ENCODE measurements at places on chromosomes 3 and 15.

- no peak overlapping the region for H3K4me3 ChIP-seq
- H3K4me1 ChIP-seq: no peaks in the 10 kb centered on the region
- no peaks in the 10 kb centered on the region for H3K27me3 ChIP-seq
- H3K36me3 ChIP-seq: no peaks in the 10 kb centered on the region
- H3K27ac ChIP-seq: no peak overlapping the region
These were observed 23.2 kb downstream of the SENP8 start for GRCh38 chr15:72141171-72142084.

DNA sequence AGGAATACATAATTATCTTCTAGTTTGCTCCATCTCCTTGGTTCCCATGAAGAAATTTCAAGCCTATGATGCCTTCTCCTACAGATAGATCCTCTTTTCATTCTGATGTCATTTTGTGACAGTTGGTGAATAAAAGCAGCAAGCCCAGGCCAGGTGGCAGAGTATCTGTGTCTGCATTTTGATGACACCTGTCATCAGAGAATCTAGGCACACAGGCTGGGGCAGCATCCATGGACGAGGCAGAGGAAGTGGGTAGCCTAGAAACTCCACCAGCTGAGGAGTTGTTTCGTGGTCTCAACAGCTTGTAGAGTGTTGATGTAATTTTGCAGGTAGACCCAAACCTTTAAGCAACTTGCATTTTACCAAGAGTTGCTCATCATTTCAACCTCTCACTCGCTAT, 269.8 kb downstream of the FEZF2 start:
- no peaks in the 10 kb centered on the region for H3K27me3 ChIP-seq
- H3K4me3 ChIP-seq: no peak overlapping the region
- no peaks in the 10 kb centered on the region for H3K36me3 ChIP-seq
- H3K4me1 ChIP-seq: no peaks in the 10 kb centered on the region

DNA sequence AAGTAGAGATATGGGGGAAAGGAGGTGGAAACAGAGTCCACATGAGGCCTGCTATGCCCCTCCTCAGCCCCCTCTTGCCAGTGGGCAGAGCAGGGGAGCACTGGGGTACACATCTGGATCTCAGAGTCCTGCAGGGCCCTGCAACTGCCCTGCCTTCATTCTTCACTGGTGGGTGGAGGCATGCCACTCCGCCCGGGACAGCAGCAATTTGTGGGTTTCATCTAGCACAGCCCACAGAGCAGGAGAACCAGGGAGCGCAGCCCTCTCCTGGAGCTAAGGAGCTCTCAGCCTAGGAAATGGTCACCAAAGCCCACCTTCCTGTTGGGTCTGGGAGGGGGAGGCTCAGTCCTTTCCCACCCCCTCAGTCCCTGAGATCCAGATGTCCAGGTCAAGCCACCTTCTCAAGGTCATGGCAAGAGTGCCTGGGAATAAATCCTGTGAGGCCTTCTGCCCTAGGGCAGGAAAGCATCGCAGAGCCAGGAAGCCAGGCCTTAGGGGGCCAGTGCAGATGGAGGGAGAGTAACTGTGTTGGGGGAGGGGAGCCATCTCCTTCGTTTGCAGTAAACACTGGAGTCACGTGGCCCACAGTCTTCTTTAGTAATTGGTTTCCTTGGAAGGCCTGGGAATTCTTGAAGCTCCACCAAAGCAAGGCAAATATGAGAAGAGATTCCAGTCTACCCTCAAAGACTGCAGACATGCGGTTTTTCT, 31.0 kb downstream of the ANP32A start:
- peaks cover 33% of the 10 kb centered on the region for H3K4me1 ChIP-seq
- H3K36me3 ChIP-seq: no peaks in the 10 kb centered on the region
- peak; percentile 51 for DNase-seq

DNA sequence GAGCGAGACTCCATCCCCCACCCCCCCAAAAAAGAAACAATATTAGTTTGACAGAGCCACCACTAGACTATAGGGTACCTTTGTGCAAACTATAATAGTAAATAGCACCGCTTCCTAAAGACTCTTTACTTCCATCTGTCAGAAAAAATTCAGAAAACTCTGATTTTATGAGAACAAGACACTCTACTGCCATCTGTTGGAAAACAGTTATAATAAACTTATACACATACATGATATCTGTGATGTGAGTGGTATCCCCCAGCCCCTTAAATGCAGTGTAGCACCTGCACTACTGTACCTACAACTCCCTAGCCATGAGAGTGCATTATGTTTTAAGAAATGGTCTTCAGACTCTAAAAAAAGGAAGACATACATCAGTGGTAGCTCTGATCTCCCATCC, 47.1 kb upstream of the CTDSPL start:
- no peaks in the 10 kb centered on the region for H3K27me3 ChIP-seq
- DNase-seq: peak; percentile 23
- H3K27ac ChIP-seq: no peak overlapping the region
- no peaks in the 10 kb centered on the region for H3K36me3 ChIP-seq
- no peaks in the 10 kb centered on the region for H3K4me1 ChIP-seq

- DNase-seq: no peak
- H3K27ac ChIP-seq: no peak overlapping the region
- no peak overlapping the region for H3K4me3 ChIP-seq
- H3K36me3 ChIP-seq: no peaks in the 10 kb centered on the region
- H3K4me1 ChIP-seq: no peaks in the 10 kb centered on the region
These were observed 4.6 kb upstream of the PLXNA1 start for GRCh38 chr3:126978291-126978690.

GRCh38 chr3:33318710-33319380, 41.6 kb downstream of the FBXL2 start:
- no peak overlapping the region for H3K27ac ChIP-seq
- no peak overlapping the region for H3K4me3 ChIP-seq
- no peak for DNase-seq

DNA sequence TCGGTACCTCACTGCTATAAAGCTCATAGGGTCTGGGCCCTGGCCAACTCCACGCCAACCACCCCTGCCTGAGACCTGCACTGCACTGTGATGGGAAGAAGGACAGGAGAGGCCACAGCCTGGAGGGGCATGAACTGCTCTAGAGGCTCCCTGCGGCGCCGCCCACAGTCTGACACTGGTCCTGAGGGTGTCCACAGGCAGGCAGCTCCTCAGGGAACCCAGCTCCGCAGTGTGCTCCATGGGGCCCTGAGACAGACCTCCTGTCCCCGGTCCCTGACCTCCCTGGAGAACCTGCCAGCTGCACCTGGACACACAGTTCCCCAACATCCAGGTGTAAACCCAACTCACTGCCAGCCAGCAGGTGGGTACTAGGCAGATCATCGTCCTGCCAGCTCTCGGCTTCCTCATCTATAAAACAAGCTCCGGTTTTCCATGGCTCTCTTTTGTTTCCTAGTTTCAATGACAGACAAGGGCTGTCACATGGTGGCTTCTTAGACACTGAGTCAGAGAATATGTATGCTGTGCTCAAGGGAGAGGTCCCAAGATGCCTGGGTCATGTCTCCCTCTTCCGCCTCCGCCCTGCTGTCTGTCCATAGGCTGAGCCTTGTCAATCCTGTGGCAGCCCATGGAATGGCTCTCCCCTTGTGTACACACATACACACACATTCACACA, 5.1 kb upstream of the HAPLN3 start:
- no peak overlapping the region for H3K4me3 ChIP-seq
- no peak overlapping the region for H3K27ac ChIP-seq
- H3K27me3 ChIP-seq: peaks cover 5% of the 10 kb centered on the region
- H3K4me1 ChIP-seq: peaks cover 29% of the 10 kb centered on the region
- no peak for DNase-seq
- H3K36me3 ChIP-seq: no peaks in the 10 kb centered on the region

DNA sequence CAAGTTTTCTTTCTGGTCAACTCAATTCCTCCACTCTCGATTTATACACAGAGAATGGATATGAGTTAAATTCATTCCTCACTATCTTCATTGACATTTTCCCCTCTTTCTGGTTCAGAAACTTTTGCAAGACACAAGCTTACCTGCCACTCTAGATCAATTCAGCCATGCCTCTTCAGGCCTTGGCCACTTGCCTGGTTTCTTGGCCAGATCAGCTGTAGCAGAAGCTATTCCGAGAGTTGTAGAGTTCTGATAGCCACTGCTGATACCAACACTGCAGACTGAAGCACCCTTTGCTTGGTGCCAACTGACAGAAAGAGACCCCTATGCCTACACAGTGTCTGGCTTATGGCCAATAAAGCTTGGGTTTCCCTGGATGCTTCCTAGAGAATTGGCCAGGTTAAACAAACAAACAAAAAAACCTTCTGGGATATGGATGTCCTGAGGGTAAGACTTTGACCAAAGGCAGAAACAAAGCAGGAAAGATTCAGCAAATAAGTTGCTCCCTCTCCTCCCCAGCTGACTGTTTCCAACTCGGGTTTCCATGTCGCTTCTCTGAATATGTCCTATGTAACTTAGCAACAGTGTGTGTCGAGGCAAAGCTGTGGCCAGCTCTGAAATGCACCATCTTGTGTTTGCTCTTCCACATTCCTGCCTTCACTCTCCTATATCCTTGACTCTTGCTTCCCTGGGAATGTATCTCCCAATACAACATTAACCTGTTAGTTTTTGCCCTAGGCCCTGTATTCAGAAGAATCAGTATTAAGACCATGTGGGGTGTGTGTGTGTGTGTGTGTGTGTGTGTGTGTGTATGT, 521.6 kb downstream of the EPHA3 start:
- no peaks in the 10 kb centered on the region for H3K4me1 ChIP-seq
- no peaks in the 10 kb centered on the region for H3K27me3 ChIP-seq
- no peak overlapping the region for H3K27ac ChIP-seq
- H3K36me3 ChIP-seq: no peaks in the 10 kb centered on the region
- no peak for DNase-seq

GRCh38 chr3:153621953-153622352, 459.9 kb downstream of the RAP2B start:
- no peaks in the 10 kb centered on the region for H3K36me3 ChIP-seq
- no peaks in the 10 kb centered on the region for H3K4me1 ChIP-seq
- no peak overlapping the region for H3K27ac ChIP-seq

DNA sequence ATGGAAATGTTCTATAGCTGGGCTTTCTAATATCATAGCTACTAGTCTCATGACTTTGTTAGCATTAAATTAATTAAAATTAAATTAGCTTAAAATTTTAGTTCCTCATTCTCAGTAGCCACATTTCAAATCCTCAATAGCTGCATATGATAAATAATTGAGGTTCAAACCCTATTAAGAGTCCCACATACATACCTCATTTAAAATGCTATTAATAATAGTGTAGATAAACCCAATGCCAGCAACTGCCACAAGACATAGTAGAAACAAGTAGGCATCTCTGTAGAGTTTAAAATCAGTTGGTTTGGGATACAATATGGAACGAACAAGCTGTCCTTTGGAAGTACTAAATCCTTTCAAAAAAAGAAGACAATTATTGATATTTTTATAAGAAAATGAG, 39.1 kb downstream of the ATP13A3 start:
- no peaks in the 10 kb centered on the region for H3K27me3 ChIP-seq
- H3K4me1 ChIP-seq: no peaks in the 10 kb centered on the region
- peaks cover 36% of the 10 kb centered on the region for H3K36me3 ChIP-seq

DNA sequence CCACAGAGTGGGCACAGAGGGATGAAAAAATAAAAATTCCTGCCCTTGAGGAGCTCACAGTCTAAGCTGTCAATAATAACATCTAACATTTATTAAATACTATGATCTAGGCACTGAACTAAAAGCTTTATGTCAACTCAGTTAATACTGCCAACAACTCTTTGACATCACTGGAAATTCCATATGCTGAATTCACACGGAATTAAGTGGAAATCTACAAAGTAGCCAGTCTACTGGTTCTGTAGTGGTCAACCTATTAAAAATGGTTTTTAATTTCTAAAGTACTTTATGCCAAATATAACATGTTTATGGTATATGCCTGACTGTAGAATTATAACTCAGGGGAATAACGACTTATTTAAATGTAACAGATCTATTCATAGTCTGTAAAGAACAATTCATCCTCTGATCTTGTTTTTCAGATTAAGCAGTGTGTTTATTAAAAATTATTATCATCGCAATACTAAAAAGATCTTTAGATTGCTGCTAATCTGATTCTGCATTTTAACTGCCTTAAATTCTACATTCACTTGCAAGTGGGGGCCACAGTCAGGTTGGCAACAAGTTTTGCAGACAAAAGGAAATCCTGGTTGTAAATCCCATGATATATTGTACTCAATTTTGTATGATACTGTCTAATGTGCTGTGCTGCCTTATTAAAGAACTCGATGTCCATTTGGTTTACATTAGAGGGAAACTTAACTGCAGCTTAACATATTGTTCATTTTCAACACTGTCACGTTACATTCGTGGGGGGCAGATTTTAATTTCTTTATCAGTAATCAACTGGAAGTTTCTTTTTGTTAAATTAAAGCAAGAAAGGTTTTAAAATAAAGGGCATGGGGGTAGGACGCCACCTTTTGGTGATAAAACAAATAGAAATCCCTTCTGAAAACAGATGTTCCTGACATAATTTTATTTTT, 2.6 kb upstream of the FOXP1 start:
- DNase-seq: peak; percentile 15
- H3K27ac ChIP-seq: no peak overlapping the region
- H3K27me3 ChIP-seq: peaks cover 5% of the 10 kb centered on the region

- no peaks in the 10 kb centered on the region for H3K27me3 ChIP-seq
- no peak overlapping the region for H3K27ac ChIP-seq
- H3K4me3 ChIP-seq: no peak overlapping the region
- no peak for DNase-seq
These were observed 27.3 kb downstream of the LRRN1 start for GRCh38 chr3:3826521-3826920.

DNA sequence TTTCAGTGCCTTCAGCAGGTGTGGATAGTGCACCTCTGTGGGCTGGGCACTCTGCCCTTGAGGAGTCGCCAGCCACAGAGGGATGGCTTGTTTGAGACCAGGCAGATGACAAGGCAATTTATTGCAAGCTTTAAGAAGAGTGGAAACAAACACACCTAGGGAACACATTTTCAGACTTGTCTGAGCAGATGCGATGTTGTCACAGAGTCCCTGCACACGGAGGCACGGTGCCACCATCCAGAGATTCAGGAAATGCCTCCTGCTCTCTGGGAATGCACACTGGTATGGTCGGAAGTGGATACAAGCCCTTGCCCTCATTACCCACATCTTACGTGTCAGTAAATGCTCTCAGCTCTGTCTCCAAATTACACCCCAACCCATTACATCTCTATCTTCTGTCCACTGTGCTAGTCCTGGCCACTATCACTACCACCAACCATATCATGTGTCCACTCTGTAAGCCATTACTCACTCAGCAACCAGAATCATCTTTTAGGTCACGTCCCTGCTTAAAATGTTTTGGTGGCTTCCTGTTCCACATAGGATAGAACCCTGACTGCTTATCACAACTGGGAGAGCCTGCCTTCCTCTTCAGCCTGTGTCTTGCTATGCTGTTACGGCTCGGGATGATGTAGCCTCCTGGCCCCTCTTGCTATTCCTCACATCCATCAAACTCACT, 196.9 kb downstream of the SLCO3A1 start:
- H3K4me1 ChIP-seq: no peaks in the 10 kb centered on the region
- H3K27ac ChIP-seq: no peak overlapping the region
- no peak overlapping the region for H3K4me3 ChIP-seq
- no peaks in the 10 kb centered on the region for H3K36me3 ChIP-seq

- peaks cover 13% of the 10 kb centered on the region for H3K4me1 ChIP-seq
- no peak for DNase-seq
- no peaks in the 10 kb centered on the region for H3K36me3 ChIP-seq
- H3K27ac ChIP-seq: no peak overlapping the region
- no peaks in the 10 kb centered on the region for H3K27me3 ChIP-seq
- H3K4me3 ChIP-seq: no peak overlapping the region
These were observed 13.1 kb upstream of the FMN1 start for GRCh38 chr15:33207646-33208045.
